Stimulated activated CD8-positive, alpha-beta memory T cell treated with anti-CD3 and anti-CD28 coated beads, Interleukin-7, amount 100 ng/mL, for 4 hours (primary cell): ENCODE measurements at places on chromosomes 16 and 17.

GRCh38 chr16:49658531-49658930 is 197.4 kb downstream of the ZNF423 start:
- DNase-seq, result no peak

DNA sequence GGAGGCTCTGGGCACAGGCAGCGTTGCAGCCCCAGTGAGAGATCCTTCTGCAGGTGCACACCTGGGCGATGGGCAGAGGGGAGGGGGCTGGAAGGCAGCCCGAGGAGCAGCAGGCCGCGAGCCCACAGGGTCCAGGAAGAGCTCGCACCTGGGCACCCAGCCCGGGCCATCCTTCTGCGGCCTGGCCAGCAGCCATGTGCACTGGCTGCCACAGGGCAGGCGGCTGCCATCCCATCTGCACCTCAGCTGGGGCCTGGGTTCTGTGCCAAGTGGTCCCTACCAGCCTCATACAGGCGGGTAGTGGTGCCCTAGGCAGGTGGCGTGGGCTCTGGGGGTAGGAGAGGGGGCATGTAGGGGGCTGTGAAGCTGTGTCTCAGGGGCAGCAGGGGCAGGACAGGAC is 197.2 kb downstream of the RBFOX3 start:
- no peak for DNase-seq

GRCh38 chr17:16915752-16916556 is 56.0 kb downstream of the TNFRSF13B start:
- DNase-seq, result no peak

- DNase-seq, result no peak
Measured at GRCh38 chr17:49995055-49995738, at the start of gene DLX3. Gene DLX3 (minus strand): TSS chr17:49995224. CDS start chr17:49994998, 226 bp downstream.

- DNase-seq, result no peak
Measured at GRCh38 chr17:79865351-79866210, 26.3 kb upstream of the CBX4 start.

DNA sequence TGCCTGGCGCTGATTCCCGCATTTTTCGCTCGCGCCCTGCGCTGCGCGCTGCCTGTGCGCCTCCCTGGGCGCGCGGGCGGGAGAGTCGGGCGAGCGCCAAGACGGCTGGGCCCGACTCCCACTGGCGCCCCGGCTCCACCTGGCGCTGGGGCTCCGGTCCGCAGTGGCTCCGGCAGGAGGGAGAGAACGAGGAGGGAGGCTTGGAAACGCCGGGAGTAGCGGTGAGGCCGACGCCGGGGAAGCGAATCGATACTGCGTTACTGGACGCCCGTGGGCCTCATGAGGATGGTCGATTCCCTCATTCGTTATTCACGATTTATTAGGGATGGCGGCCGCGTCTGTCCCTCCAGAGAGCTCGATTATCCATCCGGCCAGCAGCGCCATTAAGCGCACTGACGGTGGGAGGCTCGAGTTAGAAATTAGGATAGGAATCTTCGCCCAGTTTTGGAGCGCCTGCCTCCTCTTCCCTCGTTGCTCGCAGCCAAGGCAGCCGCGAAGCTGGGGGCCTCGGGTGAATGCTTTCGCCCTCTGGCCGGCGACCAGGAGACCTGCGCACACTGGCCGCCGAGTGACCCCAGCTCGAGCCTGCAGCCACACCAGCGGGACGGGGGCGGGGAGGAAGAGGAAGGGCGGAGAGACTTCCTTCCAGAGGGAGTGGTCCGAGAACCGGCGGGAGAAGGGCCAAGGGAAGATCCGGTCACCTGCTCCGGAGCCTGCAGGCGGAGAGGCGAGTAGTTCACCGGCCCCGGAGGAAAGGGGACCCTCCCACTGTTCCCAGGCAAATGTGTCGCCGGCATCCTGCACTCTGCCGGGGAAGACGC is 1.3 kb upstream of the PCGF2 start:
- DNase-seq, result no peak

DNA sequence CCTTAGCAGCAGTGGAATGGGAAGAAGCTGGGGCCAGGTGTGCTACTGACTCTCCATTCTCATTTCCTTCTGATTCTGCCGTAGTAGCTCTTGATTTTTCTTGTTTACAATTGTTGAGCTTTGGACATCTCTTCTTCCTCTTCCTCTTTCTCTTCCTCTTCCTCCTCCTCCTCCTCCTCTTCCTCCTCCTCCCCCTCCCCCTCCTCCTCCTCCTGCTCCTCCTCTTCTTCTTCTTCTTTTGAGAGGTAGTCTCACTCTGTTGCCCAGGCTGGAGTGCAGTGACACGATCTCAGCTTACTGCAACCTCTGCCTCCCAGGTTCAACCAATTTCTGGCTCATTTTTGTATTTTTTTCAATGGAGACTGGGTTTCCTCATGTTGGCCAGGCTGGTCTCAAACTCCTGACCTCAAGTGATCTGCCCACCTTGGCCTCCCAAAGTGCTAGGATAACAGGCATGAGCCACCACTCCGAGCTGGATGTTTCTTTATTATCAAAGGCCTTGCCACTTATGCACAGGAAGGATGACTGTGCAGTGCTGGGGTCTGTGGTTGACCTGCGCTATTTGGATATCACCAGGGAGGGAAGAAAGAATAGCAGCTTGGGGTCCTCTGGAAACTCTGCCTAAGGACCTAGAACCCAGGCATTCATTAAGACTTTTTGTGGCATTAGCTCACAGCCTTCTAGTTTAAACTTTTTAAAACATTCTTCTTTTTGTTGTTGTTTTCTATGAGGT is 127.8 kb upstream of the KCNJ16 start:
- DNase-seq, result no peak

GRCh38 chr17:78844301-78845005 is 3.8 kb upstream of the USP36 start:
- DNase-seq, result no peak

- DNase-seq, result no peak
Measured at GRCh38 chr16:28091656-28092055, 28.1 kb upstream of the GSG1L start.

DNA sequence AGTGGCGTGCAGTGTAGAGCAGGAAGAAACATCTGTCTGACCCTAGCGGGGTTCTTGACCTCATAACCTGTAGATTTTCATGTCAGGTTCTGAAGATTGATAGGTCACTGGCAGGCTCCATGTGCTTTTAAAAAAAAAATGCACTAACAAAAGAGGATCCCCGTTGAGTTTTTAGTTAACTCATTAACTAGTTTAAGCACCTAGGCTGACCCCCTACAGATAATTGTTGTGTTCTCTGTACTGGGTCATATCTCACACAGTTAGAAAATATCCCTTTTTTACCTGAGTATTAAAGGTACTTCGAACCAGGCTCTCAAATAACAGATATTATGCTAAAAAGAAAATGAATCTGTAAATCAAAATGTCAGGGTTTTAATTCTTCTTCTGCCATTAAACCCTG is 676.6 kb downstream of the CDH11 start:
- DNase-seq, result no peak

DNA sequence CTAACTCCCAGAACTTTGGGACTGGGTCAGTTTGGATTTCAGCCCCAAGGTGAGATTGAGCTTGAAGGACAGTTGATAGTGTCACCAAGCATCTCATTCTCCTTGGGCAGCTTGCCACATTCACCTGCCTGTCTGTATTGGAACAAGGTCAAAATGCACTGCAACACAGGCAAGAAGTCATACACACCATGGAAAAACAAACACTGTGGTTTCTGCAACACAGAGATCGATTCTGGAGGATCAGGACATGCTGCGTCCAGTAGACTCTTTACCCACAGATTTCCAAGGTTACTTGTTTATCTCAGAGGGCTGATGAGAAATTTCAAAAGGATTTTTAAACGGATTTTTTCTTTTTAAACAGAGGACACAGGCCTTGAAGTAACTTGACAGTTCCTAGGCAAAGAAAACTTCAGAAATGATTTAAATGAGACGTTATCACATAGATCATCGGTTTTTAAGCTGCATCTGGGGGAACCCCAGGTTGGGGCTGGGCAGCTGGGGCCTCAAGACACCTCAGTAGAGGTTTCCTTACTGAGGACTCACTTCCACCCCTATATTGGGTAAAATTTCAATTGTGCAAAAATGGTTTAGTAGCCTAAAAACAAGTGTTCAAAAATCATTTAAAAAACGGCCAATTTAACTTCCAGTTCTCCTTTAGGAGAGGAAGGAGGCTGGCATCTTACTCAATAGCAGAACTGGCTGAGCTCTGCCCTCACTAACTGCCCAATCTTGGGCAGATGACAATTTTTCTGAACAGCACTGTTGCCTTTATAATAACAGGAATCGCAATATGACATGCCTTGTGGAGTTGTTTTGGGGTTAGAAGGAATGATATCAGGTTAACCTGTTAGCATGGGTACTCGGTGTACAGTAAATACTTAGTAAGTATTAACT is 299.3 kb downstream of the XYLT1 start:
- no peak for DNase-seq

- no peak for DNase-seq
Measured at GRCh38 chr17:13584701-13585080, 17.0 kb downstream of the HS3ST3A1 start.

GRCh38 chr17:1375615-1376014 is 24.4 kb downstream of the YWHAE start:
- no peak for DNase-seq

GRCh38 chr17:35224436-35224835 is 18.4 kb upstream of the SLFN5 start:
- no peak for DNase-seq

DNA sequence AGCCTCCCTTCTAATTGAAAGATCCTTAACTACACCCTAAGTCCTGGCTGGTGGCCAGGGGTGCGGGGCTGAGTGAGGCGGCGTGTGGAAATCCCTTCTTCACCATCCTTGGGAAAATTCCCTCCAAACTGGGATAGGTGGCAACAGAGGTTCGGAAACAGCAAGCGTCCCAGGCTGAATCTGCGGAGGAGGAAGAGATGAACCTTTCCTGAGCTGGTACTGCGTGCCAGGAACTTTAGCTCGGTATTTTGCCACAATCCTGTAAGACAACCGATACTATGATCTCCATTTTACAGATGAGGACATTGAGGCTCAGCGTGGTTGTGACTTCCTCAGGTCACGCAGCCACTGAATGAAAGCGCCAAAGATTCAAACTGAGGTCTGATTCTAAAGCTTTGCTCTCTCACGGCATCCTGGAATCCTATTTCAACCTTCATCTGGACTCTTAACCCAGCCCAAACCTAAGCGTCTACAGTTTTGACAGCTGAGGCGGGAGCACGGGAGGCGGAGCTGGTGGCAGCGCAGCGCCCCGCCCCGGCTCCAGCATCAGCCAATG is 583 bp upstream of the CYLD start:
- no peak for DNase-seq

DNA sequence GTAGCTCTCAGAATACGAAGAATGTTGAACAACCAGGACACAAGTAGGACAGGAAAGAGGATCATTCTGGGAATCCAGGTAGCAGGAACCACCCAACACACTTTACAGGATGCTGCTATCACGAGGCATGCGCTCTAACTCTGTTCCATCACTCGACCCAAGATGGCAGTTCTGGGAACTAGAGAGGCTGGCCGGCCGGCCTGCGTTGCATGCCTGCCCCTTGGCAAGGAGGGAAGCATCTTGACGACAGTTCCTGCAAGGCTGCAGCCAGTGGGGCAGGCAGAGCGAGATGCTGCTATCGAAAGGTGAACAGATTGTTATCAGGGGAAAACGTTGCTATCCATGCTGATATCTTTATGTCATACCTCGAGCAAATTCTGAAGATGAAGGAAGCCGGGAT is 19.2 kb upstream of the SLC46A1 start:
- no peak for DNase-seq

GRCh38 chr17:68498479-68499326 is 13.5 kb upstream of the PRKAR1A start:
- DNase-seq, result no peak

DNA sequence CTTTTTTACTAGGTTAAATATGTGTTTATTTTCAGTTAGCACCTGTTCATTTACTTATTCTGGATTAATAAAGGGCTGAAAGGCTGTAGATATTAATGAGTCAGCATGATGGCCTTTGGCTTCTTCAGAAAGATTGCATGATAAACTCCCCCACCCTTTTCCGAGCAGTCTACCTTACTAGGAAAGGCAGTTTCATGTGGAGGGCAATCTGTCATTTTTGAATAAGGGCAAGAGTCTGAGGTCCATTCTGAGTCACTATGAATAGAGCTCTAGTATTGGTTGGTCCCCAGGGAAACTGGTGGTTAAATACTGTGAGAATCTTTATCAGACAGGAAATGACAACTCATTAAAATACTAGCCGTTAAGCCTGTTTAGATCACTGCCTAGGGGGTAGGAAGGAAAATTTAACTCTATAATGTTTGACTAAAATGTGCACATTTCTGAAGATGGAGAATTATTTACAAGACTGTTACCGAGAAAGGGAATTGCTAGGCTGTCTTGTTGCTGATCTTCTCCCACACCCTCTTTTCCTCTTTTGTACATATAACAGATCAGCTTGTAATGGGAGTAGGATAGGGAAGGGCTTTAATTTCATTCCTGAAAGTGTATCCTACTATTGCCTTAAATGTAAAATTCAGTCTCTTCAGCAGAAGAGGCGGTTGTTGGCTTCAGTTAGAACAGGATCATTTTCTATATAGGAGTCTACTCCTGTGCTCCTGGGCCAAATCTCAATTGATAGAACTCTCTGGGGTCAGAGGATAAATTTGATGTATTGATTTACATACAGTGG is 63.3 kb downstream of the TUBD1 start:
- DNase-seq, result no peak

DNA sequence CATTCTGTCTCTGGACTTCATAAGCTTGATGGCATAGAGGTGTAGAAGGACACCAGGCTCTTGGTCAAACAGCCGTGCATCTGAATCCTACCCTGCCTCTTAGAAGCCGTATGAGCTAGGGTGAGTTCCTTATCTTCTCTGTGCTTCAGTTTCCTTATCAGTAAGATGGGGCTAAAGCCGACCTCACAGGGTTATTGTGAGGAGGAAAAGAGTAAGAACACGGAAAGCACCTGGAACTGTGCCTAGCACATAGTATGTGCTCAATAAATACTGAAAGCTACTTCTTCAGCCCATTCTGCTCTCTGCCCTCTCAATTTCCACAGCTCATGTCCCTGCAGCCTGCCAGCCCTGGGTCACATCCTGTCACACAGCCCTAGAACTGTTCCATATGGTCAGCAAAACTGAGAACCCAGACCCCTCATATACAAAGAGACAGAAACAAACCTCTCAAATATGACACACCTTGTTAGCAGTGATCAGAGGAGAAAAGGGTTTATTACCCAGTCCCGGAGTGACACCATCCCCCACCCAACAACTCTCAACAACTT is 17.0 kb upstream of the UBTF start:
- DNase-seq, result no peak

DNA sequence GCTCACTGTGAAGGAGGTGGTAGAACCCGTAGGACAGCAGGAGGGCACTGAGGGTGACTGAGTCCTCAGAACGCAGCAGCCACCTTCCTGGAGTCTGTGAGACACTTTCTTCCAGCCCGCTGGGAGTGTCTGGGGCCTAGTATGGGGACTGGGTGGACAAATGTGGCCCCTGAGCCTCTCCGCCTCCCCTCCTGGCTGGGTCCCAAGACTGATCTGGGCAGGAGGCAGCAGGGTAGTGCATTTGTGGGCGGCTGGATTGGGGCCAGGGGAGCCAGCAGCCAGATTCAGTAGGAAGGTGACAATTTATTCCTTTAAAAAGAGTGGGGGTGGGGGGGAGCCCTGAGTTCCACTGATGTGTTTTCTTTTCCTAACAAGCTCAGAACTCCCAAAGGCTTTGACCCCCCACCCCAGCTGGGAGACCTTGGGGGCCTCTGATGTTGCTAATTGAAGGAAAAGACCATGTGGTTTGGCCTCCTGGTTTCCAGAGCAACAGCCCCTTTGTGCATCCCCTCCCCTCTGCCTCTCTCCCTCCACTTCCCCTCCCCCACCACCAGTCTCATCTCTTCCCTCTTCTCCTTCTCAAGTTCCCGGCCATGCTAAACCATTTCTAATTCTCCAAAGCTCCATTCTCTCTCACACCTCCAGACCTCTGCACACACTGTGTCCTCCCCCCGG is 4.4 kb downstream of the CLEC19A start:
- no peak for DNase-seq

- no peak for DNase-seq
Measured at GRCh38 chr16:27922433-27922832, 141.1 kb downstream of the GSG1L start.
